ENCODE measurements at places on chromosomes 2 and 18. TPM values are rescaled to one million over a fixed set of nuclear protein-coding genes. Genes with fewer than 3 reads are reported as not detected.

- no peak for DNase-seq
These were observed 268.3 kb downstream of the FBXO15 start for GRCh38 chr18:73879328-73879727.

DNA sequence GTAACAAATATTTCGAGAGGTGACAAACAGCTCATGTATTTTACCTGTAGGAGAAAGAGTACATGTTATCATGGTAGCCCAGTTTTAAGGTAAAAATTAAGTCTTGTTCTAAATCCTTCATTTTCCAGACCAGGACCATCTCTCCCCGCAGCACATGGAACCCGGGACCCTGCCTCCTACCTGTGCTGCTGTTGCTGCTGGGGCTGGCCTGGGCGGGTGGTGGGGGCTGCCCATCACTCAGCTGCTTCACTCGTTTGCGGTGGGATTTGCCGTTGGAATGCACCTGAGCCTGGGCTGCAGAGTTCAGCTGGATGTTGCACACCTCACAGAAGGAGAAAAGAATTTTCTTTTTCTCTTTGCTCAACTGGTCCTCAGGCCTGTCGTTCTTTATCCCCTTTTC is 92.1 kb downstream of the ZNF385B start:
- DNase-seq = no peak

DNA sequence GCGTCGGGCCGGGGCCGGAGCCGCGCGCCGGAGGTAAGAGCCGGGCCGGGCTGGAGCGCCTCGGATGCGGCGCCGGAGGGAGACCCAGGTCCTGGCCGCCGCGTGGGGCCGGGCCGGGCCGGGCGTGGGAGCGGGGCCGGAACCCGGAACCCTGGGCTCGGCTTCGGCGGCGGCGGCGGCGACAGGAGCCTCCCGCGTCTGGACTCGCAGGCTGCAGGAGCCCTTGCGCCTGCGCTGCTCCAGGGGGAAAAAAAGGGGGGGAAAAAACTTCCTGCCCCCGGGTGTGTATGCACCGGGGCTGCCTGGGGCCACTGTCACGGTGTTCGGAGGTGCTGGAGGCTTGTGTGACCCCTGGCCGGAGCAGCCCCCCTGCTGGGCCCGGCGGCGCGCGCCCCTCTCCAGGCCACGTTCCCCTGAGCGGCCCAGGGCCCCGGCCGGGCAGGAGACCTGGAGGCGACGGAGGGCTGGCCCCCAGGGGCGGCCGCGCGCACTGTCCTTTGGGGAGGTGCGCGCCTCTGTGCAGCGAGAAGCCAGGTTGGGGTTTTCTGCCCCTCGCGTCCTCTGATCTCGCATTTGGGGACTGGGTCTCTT is 864 bp downstream of the KLHL29 start:
- DNase-seq = peak; percentile 84

GRCh38 chr18:36307513-36307912 is 10.0 kb downstream of the FHOD3 start:
- DNase-seq = no peak

- no peak for DNase-seq
These were observed 492.8 kb upstream of the RAB12 start for GRCh38 chr18:8116341-8117005.

GRCh38 chr2:46305767-46306166 is 8.6 kb downstream of the EPAS1 start:
- DNase-seq = no peak

DNA sequence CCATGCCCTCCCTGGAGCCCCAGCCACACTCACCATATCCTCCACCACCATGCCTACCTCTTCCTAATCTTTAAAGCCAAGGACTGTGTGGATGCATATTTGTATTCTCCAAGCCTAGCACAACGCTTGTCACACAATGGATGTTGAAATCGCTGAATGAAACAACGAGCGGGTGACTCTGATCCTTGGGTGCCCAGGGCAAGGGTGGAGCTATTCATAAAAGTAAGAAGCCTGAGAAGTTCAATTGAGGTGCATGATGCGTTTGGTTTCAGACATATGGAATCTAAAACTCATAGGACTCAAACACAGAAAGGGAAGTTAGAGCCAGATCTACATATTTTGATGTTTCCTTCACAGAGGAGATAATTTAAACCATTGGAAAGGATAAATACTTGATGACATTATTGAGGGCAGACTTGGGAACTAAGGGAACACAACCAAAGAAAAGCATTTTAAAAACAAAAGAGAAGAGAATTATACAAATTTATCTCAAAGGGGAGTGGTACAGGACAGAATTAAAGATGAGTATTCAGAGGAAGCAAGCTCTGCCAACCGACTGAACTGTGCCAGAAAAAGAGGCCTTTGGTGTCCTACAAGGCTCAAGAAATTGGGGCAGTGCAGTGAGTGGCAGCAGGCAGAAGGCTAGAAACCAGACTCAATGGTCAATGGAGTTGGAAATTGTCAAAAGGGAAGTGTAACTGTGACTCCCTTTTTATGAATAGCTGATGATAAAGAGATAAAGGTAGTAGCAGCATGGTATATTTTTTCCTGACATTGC is 200.6 kb upstream of the NCKAP5 start:
- DNase-seq = no peak

GRCh38 chr2:65072181-65072970 is 16.2 kb downstream of the CEP68 start:
- DNase-seq = peak; percentile 13

DNA sequence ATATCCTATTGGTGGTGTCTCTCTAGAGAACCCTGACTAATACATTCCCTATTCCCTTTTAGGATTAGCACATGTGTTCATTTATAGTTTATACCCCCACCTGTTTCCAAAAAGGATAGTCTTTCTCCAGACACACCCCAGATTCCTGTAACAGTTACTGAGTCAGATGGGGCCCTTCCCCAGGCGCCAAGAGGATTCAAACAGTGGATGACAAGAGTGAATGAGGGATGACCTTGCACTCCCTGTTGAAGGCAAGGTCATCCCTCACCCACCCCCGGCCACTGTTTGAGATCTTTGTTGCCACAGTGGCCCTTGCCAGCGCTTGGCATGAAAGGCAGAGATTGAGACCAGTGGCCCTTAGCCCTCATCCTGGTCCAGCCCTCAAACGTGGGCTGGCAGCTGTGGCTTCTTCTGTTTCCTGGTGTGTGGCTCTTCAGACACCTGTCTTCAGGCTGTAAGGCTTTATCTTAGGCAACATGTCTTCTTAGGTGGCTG is 15.3 kb upstream of the REEP1 start:
- no peak for DNase-seq

- DNase-seq = peak; percentile 47
These were observed 49.7 kb downstream of the CYRIA start for GRCh38 chr2:16615687-16616615.

DNA sequence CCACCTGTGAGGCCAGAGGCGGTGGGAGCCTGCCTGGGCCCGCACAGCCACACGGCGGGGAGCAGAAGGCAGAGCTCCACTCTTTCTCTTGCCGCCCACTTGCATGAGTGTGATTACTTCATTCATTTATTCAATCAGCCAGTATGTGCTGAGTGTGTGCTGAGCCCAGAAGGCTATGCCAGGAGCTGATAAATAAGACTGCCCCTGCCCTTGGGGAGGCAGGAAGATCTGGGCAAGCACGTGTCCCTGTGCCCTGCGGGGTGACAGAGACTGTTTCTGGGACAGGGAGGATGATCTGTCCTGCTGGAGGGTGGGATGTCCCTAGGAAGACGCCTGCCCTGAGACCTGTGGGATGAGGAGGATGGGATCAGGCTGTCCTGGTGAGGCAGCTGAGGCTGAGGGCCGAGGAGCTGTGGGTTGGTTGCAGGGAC is 250.8 kb downstream of the DYSF start:
- no peak for DNase-seq

- no peak for DNase-seq
These were observed 1.4 kb downstream of the IL36RN start for GRCh38 chr2:113060396-113060795.

DNA sequence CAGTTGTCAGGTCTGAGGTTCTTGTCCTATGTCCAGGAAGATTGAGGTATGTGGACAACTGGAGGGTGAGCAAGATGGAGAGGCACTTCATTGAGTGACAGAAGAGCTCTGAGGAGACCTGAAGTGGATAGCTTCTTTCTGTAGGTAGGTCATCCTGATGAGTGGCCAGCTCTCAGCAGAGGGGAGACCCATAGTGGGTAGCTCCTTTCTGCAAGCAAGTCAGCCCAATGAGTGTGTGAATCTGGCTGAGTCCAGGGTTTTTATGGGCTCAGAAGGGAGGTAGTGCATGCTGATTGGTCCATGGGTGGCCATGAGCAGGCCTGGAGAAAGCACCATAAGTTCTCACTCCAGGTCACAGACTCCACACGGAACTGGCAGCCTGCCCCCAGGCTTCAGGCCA is 92.6 kb upstream of the GALNT5 start:
- DNase-seq = no peak

TYMS gene
- 44.8 TPM for total RNA-seq

MBD1 gene
- 58.3 TPM for total RNA-seq

GPR75 gene
- 0.81 TPM for total RNA-seq

HOXD1 gene
- not detected for total RNA-seq

PIEZO2 gene
- 6.5 TPM for total RNA-seq

SERPINB13 gene
- total RNA-seq = not detected

TCF23 gene
- total RNA-seq = not detected

ANKRD53 gene
- total RNA-seq = not detected

TTN gene
- 0.80 TPM for total RNA-seq

IL1F10 gene
- not detected for total RNA-seq
